ENCODE measurements at places on chromosomes 11 and 22.

- peak; percentile 86 for DNase-seq
These were observed 14.3 kb downstream of the DGKZ start for GRCh38 chr11:46361283-46362155.

- no peak for DNase-seq
These were observed 20.6 kb downstream of the KCNQ1 start for GRCh38 chr11:2465202-2466068.

DNA sequence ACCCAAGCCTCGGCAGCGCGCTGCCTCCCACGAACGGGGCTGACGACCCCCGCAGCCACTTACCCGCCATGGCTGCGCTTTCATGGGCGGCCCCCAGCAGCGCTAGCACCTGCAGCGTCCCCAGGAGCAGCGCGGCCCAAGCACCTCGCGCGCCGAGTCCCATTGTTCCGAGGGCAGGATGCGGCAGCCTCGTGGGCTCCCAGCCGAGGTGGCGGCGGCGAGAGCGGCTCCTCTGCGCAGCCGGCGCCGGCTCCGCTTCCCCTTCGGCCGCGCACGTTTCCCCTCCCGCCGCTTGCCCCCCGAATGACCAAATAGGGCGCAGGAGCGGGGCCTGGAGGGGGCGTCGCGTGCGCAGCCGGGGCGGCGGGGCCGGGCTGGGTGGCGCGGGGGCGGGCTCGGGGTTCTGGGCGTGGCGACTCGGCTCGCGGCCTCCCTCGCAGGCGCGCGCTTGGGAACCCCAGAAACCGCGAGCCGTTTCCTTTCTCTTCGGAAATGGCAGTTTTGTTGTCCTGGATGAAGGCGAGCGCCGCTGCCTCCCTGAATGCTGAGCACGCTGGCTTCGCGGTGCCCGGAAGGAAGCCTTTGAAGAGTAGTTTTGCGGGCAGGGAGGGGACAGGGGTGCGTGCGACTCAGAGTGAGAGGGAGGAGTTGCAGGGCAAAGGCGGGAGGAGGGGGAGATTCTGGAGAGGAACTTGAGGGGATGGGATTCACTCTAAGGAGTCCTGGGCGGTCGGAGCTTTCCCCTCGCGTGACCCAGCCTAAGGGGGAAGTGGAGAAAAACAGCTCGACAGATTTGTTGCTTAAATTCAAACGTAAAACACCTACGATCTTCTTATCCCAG, at the start of gene TMEM123:
TSS of gene TMEM123 (minus strand) at position 305 of the 841 bp plus-strand sequence. CDS start at position 163, 142 bp downstream.
- peak; percentile 93 for DNase-seq

GRCh38 chr11:74650498-74650897, 58.1 kb downstream of the POLD3 start:
- DNase-seq, result no peak

DNA sequence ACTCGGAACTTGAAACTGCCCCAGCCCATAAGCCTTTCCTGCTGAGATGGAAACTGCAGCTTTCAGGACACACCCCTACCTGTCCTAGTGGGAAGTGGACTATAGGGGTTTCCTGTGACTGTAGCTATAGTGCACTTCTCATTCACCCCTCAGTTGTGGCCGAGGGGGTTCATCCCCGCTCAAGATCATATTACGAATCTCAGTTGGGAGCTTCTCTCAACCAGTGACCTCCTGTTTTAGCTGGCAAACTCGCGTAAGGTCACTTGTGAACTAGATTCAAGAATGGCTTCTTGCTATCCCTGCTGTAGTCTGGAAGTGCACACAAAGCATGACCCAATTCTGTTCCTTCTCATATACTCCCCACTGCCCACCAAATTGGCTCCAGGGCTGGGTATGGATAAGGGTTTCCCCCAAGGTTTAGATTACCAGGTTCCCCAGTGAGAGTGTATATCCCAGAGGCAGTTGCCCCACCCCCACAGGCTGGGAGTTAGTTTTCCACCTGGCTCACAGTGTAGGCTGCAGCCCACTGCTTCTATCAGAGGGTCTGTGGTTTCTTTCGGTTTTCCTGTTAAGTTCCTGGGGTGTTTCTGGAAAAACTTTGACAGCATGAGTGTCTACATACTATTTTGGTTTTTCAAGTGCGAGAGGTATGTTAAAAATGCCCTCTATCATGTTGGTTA, 812.9 kb downstream of the JRKL start:
- no peak for DNase-seq

GRCh38 chr11:67356864-67357561, 3.7 kb upstream of the POLD4 start:
- DNase-seq, result peak; percentile 61

DNA sequence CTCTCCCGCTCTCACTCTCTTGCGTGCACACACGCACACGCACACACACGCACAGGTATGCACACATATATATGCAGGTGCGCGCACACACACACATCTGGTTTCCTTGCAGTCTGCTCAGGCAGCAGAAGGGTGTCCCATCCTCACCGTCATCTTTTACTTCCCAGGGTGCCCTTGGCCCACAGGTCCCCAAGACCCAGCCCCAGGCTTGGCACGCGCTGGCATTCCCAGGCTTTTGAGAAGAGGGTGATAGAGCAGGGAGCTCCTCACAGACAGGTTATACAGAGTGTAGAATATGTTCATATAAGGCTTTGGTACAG, 52.0 kb upstream of the SPATA19 start:
- DNase-seq, result no peak

GRCh38 chr11:2830030-2830812, 55.4 kb downstream of the CDKN1C start:
- DNase-seq, result peak; percentile 73

GRCh38 chr11:58497951-58498350, 10.0 kb downstream of the OR5B21 start:
- DNase-seq, result no peak

GRCh38 chr11:7892059-7892699, 38.9 kb downstream of the OR10A6 start:
- DNase-seq, result no peak
